ENCODE measurements at places on chromosomes 16 and 17.
A peak's percentile ranks its signal among the peaks of the same experiment; 100 is the strongest.

DNA sequence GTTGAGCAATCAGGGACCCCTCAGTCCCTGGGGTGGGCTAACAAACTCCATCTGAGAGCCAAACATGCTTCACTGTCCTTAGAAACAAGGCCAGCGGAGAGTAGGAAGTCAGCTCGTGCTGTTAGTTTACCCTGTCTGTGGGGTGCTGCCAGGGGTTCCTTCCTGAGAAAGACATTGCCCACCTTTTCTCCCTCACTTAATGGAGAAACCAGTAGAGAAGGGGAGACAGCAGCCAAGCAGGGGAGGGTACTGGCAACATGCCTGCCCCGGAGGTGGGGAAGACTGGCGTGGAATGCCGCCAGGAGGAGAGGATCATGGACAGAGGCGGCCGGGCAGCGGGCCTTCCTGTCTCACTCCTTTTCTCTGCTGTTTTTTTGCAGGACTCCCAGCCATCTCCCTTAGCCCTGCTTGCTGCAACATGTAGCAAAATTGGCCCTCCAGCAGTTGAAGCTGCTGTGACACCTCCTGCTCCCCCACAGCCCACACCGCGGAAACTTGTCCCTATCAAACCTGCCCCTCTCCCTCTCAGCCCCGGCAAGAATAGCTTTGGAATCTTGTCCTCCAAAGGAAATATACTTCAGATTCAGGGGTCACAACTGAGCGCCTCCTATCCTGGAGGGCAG is 19.9 kb downstream of the SP2 start:
- no peak for DNase-seq

- no peak for DNase-seq
Measured at GRCh38 chr17:8952191-8952590, 13.3 kb downstream of the PIK3R5 start.

- peak; percentile 69 for DNase-seq
Measured at GRCh38 chr17:80847496-80848230, 144.0 kb upstream of the CHMP6 start.

- no peak for DNase-seq
Measured at GRCh38 chr17:72890711-72891110, 201.8 kb downstream of the SLC39A11 start.

- DNase-seq = no peak
Measured at GRCh38 chr17:16286947-16287562, 66.2 kb downstream of the CENPV start.
